Muscle of leg (tissue), 16 donors: ENCODE measurements at places on chromosomes 5 and 9.

DNA sequence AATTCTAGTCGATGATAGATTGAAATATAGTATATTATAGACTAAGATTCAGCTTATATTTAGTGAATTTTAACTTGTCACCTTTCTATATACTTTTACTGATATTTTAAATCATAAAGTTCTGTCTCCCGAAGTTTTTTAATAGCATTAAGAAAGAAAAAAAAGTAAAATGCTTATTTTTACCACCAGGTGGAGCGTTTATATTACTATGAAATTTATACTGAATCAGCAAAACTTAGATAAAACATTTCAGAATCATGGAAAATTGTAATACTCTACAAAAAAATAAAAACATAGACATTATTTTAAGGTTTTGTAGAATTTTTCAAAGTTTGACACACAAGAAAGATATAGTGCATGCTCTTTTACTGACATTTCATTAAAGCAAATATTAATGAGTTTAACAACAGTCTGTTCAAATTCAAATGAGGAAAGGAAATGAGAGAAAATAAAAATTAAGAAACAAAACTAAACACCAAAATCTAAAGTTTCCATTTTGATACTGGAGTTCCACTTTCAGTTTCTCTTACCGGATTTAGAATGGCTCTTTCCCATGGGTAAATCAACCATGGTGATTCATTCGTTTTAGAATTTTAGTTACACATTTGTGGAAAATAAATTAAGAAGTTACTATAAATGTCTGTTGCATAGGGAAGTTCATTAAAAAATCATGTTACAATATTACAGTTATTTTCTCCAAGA is 1035.3 kb downstream of the CDH12 start:
- peak; percentile 61 for DNase-seq

DNA sequence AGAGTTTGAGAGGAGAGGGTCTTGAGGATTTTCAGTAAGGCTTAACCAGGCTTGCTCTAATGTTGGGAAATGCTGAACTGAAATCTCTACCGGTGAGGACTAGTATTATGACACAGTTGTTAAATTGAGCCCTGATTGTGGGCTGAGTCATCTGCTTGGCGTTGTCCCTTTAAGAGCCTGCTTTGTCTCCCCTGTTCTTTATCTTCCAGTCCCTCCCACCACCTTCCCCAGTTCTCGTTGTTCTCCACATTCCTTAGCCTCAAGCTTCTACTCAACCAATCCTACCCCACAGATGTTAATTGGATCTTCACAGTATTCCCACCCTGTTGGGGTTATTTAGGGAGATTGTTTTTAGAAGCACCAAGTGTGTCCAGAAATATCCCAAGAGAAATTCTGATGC is 57.6 kb downstream of the ANKRD55 start:
- peak; percentile 61 for DNase-seq

GRCh38 chr9:125486152-125486508 is 220.9 kb downstream of the MAPKAP1 start:
- DNase-seq = no peak

DNA sequence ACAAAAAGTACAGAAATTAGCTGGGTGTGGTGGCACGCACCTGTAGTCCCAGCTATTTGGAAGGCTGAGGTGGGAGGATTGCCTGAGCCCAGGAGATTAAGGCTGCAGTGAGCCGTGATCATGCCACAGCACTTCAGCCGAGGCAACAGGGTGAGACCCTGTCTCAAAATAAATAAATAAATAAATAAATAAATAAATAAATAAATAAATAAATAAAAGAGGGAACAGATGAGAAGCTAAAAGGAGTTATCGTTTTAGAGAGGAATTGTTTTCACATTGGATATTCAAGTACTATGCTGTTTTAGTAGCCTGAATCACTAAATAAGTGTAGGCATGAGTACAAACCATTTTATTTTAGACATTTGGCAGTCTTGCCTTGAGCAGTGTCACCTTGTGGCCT is 151.7 kb downstream of the UNC13B start:
- DNase-seq = no peak

GRCh38 chr5:98432378-98432777 is 341.1 kb upstream of the RGMB start:
- no peak for DNase-seq

DNA sequence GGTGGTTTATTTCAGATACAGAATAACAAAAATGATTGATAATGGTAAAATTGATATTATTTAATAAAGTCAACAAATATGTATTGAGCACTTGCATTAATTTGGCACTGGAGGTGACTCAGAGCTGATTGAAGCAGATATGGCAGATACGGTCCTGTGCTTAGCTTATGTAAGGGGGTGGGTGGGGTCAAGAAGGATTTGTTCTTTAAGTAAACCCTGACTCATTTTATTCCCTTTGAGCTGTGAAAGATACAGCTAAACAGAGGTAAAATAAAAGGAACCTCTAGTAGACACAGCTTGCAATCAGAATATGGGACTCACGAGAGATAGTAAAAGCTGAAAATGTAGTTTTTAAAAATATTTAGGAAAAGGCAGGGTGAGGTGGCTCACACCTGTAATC is 201.3 kb upstream of the CLINT1 start:
- no peak for DNase-seq

DNA sequence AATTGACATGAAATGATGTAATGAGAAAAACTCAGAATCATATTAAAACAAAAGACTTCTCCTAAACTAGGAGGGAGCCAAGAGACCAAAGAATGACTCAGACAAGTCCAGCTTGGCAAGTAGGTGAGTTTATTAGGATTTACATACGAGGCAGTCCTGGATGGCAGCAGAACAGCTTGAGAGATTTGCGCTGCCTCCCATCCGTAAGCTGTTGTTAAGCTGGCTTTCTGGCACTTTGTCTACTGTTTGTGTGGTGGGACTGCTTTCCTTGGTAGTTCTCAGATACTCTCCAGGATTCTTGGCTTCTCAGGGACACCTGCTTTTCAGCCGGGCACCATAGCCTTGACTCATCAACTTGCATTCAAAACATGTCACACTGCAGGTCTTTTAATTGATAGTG is 57.6 kb downstream of the COX7C start:
- DNase-seq = no peak

DNA sequence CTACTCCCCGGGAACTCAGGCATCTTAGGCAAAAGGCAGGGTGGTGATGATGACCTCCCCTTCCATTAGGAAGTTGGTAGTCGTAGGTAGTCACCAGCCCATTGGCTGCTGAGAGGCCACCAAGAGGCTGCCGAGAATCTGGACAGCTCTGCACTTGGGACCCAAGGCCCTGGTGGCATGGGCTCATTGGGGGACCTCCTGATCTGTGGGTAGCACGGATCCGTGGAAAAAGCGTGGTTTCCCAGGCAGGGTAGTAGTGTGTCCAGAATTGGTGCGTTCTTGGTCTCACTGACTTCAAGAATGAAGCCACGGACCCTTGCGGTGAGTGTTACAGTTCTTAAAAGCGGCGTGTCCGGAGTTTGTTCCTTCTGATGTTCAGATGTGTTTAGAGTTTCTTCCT is 158.8 kb downstream of the CNTLN start:
- no peak for DNase-seq

- DNase-seq = no peak
Measured at GRCh38 chr5:34499001-34499734, 157.0 kb upstream of the RAI14 start.
